ENCODE measurements at places on chromosomes 6 and 20. TPM values are rescaled to one million over a fixed set of nuclear protein-coding genes. Genes with fewer than 3 reads are reported as not detected.

DNA sequence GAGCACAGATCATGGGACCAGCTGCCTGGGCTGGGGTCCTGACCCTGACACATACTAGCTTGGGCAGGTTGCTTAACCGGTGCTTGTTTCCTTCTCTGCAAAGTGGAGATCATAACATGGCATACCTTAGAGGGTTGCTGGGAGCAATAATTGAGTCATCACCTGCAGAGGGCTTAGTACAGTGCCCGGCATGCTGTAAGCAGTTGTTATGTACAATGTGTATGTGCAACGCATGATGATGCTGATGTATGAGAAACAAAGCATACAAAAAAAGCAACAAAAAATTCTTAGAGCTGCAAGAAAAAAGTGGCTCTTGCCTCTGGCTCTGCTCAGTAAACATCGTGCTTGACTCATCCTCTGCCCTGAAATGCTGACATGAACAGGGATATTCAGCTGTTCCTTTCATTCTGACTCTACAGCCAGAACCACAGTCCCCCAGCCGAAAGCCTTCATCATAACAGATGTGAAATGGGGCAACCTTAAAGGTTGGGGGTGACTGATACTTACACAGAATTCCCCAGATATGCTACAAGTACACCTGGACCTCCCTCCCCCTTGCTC, 91.7 kb downstream of the CLIC5 start:
- DNase-seq: no peak

- peak; percentile 64 for DNase-seq
Observed at GRCh38 chr20:33444797-33445560, 1.4 kb upstream of the SNTA1 start.

DNA sequence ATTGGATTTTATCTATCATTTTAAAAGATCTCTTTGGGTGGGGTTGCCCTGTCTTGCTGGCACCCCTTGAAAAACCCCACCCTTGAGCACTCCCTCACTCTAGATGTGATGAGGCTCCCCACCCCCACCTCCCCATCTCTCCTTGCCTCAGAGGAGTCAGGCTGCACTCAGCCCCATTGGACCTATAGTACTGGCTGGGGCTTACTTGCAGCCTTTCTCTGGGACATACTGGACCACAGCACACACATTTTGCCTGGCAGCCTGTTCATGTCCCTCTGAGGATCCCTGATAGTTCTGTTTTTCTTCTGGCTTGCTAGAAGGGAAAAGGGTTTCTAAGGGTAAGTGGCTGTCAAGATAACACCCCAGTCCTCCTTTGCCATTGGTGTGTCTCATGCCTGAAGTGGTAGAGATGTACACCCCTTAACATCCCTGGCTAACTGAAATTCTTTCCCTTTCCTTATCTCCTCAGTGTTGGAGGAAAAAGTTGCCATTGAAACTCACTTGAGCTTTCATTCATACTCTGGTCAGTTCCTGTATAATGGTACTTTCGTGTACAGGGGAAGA, 553.4 kb upstream of the CITED2 start:
- no peak for DNase-seq

DNA sequence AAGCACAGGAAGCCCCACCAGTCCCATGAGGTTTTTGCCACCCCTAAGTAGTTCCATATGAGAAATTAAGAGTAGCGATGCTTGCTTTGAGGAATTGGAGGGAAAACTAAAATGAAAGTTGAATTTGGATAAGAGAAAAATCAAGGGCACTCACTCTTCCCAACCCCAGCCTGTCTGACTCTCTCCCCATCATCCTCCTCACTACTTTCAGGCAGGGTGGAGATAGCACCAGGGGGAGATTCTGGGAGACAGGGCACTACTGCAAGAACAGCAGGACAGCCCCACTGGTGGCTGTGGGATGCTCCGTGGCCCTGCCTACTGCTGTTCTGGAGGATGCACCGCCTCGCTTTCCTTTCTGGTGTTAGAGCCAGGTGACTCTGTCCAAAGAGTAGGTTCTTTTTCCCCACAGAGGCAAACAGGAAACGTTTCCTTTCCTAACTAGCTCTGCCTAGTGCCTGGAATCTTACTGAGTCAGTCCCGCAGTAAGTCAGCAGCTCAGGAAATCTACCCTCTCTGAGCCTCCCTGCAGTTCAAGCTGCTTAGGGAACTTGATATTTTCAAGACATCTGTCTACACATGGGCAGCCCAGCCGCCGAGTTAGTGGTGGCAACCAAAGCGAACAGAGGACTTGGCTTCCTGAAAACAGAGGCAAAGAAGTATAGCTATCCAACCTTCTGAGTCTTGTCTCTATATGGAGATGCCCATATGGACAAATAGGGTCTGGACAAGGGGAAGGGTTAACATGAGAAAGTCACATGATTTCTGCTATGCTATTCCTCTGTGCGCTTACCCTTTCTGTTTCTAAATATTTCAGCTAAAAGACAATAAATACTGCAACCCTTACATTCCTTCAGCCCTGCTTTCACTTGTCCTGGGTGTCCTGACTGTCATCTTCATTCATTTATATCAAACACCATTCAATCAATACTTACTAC, 11.4 kb downstream of the HLA-E start:
- no peak for DNase-seq

The MYCT1 gene
- total RNA-seq: not detected

Data from CD8-positive, alpha-beta T cell (primary cell).